ENCODE measurements at places on chromosomes 6 and 20. TPM values are rescaled to one million over a fixed set of nuclear protein-coding genes. Genes with fewer than 3 reads are reported as not detected.

GRCh38 chr20:33012327-33013189, 5.1 kb downstream of the BPIFB2 start:
- DNase-seq = no peak

GRCh38 chr6:142378138-142378875, 76.5 kb downstream of the ADGRG6 start:
- DNase-seq = no peak

GRCh38 chr20:38195521-38195920, 30.5 kb upstream of the TGM2 start:
- no peak for DNase-seq

- no peak for DNase-seq
Measured at GRCh38 chr6:142322504-142323198, 20.8 kb downstream of the ADGRG6 start.

- DNase-seq = no peak
Measured at GRCh38 chr20:10594296-10594868, 79.4 kb downstream of the JAG1 start.

DNA sequence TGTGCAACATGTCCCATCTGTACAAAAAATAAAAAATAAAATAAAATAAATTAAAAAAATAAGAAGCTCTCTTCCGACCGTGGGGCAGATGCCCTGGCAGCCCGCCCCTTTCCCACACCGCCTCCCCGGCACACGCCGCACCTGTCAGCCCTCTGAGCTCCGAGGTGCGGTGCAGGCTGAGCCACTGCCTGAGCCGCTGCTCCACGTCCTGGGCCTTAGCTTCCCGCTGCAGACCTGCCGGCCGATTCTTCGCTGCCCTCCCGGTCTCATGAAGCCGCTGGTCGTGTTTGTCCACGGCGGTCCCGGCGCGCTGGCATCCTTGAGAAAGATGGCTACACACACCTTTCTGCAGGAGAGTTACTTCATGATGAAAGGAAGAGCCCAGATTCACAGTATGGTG, 10.7 kb upstream of the CLPSL2 start:
- no peak for DNase-seq

Gene KIF25
- total RNA-seq = not detected

Gene THBD
- total RNA-seq = 16.9 TPM
